ENCODE measurements at places on chromosomes 5 and 9. TPM values are rescaled to one million over a fixed set of nuclear protein-coding genes. Genes with fewer than 3 reads are reported as not detected.
A peak's percentile ranks its signal among the peaks of the same experiment; 100 is the strongest.

- no peaks in the 10 kb centered on the region for H3K27me3 ChIP-seq
- no peak for DNase-seq
- peaks cover 15% of the 10 kb centered on the region for H3K4me1 ChIP-seq
- no peak overlapping the region for H3K4me3 ChIP-seq
These were observed 233.1 kb downstream of the ADAMTSL1 start for GRCh38 chr9:18707061-18707461.

DNA sequence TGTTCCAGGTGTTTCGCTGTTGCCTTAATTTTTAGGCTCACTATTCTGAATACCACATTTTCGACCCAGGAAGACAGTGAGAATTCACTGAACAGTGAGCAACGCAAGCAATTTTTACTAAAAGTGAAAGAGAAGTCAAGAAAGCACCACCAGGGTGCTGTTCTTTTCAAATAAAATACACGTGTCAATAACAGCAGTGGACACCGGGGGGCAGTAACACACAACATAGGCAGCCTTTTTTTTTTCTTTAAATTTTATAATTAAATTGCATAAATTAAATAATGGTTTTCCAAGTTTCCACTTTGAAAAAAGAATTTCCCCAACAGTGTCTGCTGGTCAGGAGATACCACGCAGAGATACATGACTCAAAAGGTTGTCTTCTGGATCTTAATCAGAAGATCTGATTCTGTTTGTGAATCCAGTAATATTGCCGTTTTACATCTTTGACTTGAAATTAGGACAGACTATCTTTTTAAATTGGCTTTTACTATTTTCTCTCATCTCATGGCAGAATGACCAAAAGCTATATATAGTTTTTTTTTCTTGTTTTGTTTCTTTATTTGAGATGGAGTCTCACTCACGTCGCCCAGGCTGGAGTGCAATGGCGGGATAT lies 47.1 kb upstream of the SH3GL2 start:
- H3K27me3 ChIP-seq, result no peaks in the 10 kb centered on the region
- H3K36me3 ChIP-seq, result no peaks in the 10 kb centered on the region
- no peak overlapping the region for H3K27ac ChIP-seq
- H3K4me3 ChIP-seq, result no peak overlapping the region
- DNase-seq, result peak; percentile 57

Gene IFNK
- total RNA-seq, result not detected

DNA sequence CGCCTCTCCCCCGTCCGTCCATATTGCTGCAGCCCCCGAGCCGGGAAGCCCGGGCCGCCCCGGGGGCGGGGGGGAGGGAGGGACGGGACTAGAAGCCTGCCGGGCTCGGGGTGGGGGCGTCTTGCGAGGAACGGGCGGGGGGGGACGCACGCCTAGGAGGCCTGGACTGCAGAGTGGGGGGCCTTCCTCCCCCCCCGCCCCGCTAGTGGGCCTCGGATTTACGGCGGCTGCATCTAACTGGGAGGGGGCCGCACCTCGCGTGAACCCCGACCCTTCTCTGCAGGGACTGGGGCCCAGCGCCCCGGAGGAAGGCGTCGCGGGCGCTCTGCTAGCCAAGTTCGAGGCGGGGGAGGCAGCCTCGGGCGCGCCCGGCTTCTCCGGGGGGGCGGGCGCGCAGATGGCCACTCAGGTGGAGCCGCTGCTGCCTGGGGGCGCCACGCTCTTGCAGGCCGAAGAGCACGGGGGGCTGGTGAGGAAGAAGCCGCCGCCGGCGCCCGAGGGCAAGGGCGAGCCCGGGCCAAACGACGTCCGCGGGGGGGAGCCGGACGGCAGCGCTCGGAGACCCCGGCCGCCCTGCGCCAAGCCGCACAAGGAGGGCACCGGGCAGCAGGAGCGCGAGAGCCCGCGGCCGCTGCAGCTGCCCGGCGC lies at the start of gene LARP1:
Gene LARP1, plus strand, starts transcription at position 17 of the 648 bp plus-strand sequence. Its CDS starts 381 bp downstream, at position 398.
- peak within 1 kb of the TSS; percentile 98 for H3K27ac ChIP-seq
- H3K4me1 ChIP-seq, result peaks cover 54% of the 10 kb centered on the region
- peaks cover 2% of the 10 kb centered on the region for H3K27me3 ChIP-seq

GRCh38 chr9:136249877-136250559 lies 4.4 kb upstream of the QSOX2 start:
- no peaks in the 10 kb centered on the region for H3K27me3 ChIP-seq
- no peak overlapping the region for H3K27ac ChIP-seq
- H3K36me3 ChIP-seq, result no peaks in the 10 kb centered on the region
- DNase-seq, result no peak
- peaks cover 5% of the 10 kb centered on the region for H3K4me1 ChIP-seq
- peak overlapping the region; percentile 10 for H3K4me3 ChIP-seq

GRCh38 chr5:119578937-119579336 lies 50.4 kb upstream of the FAM170A start:
- no peaks in the 10 kb centered on the region for H3K27me3 ChIP-seq
- no peaks in the 10 kb centered on the region for H3K36me3 ChIP-seq
- no peak for DNase-seq
- no peak overlapping the region for H3K4me3 ChIP-seq
- H3K4me1 ChIP-seq, result peaks cover 13% of the 10 kb centered on the region

GRCh38 chr9:127862075-127863011 lies 7.9 kb upstream of the ENG start:
- no peaks in the 10 kb centered on the region for H3K27me3 ChIP-seq
- H3K4me3 ChIP-seq, result no peak overlapping the region
- no peak overlapping the region for H3K27ac ChIP-seq
- peaks cover 3% of the 10 kb centered on the region for H3K4me1 ChIP-seq
- no peaks in the 10 kb centered on the region for H3K36me3 ChIP-seq
- no peak for DNase-seq

DNA sequence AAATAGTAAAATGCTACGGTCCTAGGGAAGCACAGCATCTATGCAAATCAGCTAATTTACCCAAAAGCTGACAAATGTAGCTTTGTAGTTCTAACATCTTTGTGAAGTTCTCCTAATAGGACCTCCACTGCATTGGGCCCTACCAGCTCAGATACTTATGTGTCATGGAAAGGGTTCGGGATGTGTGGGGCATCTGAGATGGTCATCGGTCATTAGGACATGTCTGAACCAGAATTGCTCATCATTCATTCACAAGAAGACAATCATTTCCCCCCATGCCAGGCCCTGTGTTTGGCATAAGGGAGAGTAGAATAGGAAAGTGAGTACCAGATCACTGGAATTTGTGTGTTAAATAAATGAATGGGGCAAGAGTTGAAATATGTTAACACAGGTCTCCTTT lies 35.7 kb downstream of the PWWP2A start:
- H3K36me3 ChIP-seq, result no peaks in the 10 kb centered on the region
- no peak overlapping the region for H3K4me3 ChIP-seq
- no peaks in the 10 kb centered on the region for H3K27me3 ChIP-seq
- DNase-seq, result no peak
- no peak overlapping the region for H3K27ac ChIP-seq

Data from neural crest cell (in vitro differentiated cells).